Panc1 (cell line): ENCODE measurements at places on chromosomes 16 and 17. TPM values are rescaled to one million over a fixed set of nuclear protein-coding genes. Genes with fewer than 3 reads are reported as not detected.

- peak; percentile 38 for DNase-seq
These were observed 475.9 kb upstream of the CCL2 start for GRCh38 chr17:33779234-33779591.

- no peak for DNase-seq
These were observed 25.4 kb upstream of the RHOT1 start for GRCh38 chr17:32116937-32117336.

DNA sequence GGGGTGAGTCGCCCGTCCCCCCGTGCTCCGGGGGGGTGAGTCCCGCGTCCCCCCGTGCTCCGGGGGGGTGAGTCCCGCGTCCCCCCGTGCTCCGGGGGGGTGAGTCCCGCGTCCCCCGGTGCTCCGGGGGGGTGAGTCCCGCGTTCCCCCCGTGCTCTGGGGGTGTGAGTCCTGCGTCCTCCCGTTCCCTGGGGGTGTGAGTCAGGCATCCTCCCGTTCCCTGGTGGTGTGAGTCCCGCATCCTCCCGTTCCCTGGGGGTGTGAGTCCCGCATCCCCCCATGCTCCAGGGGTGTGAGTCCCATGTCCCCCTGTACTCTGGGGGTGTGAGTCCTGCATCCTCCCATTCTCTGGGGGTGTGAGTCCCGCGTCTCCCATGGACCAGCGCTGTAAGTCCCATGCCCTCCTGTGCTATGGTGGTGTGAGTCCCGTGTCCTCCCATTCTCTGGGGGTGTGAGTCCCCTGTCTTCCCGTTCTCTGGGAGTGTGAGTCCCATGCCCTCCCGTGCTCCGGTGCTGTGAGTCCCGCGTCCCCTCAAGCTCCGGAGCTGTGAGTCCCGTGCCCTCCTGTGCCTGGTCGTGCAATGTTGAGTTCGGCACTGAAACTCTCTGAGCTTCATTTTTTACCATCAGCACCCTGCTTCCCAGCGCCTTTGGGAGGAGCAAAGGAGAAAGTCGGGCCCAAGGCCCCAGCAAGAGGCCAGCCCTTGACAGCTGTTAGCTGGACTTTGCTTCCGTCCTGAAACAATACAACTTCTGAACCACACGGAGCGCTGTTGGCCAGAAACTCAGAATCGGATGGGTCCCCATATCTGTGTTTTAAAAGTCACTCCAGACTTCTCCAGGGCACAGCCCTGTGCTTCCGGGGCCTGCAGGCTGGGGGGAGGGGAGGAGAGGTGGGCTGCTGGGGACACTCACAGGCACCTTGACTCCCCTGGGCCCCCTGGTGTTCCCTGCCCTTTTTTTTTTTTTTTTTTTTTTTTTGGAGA, 11.5 kb upstream of the ZC3H18 start:
- DNase-seq: no peak

Gene SPNS2
- total RNA-seq: 1.9 TPM

Gene MYH11
- total RNA-seq: 0.51 TPM

Gene RAPGEFL1
- 6.5 TPM for total RNA-seq

DNA sequence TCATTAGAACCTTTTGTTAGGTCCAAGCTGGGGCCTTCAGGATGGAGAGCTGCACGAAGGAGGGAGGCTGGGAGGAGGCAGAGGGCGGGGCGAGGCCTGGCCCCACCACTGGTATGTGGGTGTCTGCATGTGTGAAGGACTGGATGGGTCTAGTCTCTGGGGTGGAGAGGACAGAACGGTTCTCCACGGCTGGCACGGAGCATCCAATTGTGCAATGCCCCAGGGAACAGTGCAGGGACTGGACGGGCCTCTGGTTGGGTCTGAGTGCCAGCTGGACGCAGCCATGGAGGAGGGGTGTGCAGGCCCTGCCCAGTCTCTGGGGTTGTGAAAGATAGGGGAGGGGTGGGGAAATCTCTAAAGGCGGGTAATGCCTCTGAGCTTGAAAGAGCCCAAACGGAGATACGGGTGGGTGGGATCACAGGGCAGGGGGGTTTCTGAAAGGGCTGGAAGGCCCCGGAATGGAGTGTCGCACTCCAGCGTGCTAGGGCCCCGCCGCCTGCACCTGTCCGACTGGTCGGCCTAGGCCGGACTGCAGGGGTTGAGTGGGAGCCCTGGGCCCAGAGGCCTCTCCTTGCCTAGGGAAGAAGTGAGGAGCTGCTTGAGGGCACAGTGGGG, 1.6 kb downstream of the PPL start:
- DNase-seq: no peak

DNA sequence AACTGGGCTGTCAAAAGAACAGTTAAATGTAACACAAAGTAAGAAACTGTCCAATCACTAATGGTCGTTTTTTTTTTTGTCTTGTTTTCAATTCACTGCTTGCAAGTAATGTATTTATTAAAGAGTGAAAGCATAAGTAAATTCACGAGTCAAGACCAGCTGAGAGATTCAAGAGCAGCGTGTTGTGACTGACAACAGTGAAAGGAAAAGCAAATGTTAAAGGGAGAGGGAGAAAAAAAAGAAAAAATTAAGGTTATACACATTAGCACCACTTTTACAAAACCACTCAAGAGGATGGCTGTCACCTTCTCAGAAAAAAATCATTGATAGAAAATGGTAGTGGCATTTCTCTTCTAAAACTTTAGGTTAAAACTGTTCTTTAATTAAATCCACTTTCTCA, 36.1 kb downstream of the GPATCH8 start:
- no peak for DNase-seq

DNA sequence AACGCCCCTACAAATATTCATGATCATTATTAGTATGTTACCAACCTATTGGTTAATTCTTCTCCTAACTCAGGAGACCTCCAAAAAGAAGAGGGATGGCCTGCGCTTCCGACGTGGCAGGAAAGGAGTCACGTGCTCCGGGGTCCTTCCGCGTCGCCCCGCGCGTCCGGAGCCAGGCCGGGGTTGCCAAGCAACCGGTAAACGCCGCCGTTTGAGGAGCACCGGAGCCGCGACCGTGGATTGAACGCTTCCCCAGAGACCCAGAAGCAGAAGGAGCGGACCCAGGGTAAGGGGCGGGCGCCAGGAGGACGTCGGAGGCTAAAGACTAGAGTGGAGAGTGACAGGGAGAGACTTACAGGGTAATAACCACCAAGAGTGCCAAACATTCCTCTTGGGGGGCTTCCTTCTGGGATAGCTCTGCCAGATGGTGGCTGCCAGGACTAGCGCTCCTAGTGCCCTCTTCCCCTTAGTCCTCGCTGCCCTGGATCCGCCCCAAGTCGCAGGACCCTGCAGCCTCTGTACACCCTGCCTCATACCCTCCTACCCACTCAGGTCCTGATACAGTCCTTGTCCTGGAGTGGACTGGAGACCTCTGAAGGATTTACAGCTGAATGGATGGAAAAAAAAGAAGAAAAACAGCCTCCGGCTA, at the start of gene DNAI2:
DNAI2 (plus strand) TSS at position 175 of the 649 bp plus-strand sequence. CDS start 7,584 bp downstream, outside the sequence.
- DNase-seq: no peak

- no peak for DNase-seq
These were observed 31.1 kb downstream of the SLFN11 start for GRCh38 chr17:35342276-35342675.

GRCh38 chr17:45640141-45640850, 143.8 kb upstream of the CRHR1 start:
- DNase-seq: peak; percentile 61

DNA sequence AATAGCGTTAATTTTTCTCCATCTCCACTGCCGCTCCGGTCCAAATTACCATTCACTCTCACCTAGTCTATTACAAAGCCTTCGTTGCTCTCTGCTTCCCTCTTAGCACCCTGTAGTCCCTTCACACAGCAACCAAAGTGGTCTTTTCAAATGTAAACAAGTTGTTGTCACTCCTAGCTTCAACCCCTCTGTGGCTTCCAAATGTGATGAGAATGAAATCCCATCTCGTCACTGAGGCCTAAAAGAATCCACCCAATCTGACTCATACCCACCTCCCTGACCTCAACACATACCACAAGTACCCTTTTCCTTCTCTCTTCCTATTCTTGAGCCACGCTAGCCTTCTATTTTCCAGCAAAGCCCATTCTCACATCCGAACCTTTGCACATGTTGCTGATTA, 2.2 kb upstream of the PELP1 start:
- no peak for DNase-seq

- DNase-seq: no peak
These were observed 162.2 kb downstream of the COPRS start for GRCh38 chr17:31696703-31697325.

Gene PPP1R27
- total RNA-seq: not detected

DNA sequence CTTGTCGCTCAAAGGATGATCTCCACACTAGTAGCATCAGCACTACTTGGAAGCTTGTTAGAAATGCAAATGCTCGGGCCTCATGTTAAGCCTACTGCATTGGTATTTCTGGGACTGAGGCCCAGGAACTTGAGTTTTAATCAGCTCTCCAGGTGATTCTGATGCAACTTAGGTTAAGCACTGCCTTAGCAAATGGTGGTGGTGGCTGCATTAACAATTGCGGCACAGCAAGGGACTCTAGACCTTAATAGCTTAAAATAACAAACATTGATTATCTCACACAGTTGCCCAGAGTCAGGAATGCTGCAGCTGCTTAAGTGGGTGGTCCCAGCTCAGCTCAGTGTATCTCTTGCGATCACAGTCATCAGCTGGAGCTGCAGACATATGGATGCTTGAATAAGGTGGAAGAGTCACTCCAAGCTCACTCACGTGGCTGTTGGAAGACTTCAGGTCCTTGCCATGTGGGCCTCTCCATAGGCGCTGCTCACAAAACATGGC, 25.8 kb downstream of the HS3ST3A1 start:
- no peak for DNase-seq

DNA sequence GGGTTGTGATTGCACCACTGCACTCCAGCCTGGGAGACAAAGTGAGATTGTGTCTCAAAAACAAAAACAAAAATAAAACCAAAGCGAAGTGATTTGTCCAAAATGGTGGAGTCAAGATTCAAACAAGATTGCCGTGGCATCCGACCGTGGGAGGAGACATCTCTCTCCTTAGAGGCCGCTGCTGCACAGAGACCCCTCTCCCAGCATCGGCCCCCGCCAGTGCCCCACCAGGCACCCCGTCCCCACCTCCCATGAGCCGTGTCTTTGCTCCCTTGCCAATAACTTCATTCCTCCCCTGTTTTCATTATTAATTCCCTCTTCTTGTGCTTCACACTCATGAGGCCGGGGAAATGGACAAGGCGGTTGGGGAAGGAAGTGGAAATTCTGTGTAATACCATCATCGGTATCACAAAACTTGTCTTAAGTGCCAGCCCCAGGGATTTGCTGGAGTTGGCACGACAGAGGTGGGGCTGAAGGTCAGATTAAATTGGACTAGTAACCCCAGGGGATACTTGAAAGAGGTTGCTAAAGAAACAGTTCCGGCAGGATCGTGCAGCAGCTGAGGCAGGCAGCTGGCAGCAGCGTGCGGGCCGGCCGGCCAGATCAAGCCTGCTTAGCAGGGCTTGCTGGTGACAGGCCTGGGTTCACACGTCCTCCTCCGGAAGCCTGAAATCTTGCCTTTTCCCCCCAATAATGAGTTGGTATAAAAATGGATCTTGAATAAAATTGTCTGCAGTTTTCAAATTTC, 66.8 kb downstream of the RTN4RL1 start:
- DNase-seq: no peak

DNA sequence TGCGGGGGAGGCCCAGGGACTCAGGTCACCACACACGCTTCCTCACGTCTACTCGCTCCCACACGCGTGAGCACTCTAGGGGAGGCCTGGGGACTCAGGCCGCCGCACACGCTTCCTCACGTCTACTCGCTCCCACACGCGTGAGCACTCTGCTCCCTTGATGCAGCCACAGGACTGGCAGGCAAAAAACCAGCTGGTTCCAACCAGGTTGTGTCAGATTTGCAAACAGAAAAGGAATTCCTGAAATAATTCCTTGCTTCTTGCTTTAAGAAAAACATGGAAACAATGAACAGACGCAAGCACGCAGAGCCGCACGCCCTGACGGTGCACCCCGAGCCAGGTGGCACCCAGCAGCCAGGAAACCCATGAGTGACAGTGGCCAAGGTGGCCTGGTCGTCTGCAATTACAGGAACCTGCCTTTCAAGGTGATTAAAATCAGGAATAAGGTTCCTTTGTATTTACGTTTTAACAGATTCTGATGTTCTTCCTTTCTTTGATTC, 37.9 kb downstream of the LMF1 start:
- DNase-seq: no peak

GRCh38 chr16:61500851-61501250, 535.4 kb downstream of the CDH8 start:
- no peak for DNase-seq

DNA sequence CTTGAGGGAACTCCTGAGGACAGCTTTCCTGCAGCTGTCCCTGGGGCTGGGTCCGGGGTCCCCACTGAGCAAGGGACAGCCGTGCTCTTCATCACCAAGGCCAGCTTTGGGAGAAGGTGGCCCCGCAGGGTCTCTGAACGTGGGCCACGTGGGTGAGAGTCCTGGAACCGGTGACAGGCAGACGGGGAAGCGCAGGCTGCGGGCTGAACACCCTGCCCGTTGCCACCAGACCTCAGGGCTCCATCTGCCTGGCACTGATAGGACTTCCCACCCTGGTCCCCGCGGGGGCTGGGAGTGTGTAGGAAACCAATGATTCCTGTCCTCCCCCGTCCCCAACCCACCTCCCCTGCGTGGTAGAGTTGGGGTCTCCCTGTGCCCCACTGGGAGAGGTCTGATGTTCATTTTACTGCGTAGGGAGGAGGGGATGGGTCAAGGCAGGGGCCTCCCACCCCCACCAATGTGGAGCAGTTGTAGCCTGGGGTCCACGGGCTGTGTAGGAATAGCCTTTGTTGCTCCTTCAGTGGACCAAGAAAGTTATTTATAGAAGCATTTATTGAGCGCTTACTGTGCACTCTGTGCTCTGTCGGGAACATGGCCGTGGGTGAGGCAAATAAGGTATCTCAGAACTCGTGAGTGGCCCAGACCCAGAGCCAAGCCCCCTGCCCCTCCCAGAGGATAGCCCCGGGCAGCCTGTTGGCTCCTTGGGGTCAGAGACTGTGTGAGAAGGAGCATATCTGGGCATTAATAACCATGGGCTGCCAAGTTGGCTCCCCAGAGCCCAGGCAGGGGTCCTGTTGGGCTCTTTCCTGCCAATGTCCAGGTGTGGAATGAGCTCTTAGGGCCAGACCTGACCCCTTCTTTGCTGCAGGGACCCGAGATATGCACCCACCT, 1.3 kb downstream of the ADGRG1 start:
- no peak for DNase-seq

GRCh38 chr17:43431714-43432523, 33.1 kb downstream of the ARL4D start:
- no peak for DNase-seq

DNA sequence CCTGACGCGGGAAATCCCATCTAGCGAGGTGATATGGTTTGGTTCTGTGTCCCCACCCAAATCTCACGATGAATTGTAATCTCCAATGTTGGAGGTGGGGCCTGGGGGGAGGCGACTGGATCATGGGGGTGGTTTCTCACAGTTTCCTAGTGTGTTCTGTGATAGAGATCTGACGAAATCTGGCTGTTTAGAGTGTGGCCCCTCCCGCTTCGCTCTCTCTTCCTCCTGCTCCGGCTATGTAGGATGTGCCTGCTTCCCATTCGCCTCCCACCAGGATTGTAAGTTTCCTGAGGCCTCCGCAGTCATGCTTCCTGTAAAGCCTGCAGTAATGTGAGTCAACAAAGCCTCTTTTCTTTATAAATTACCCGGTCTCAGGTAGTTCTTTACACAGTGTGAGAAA, 31.6 kb downstream of the IFT140 start:
- no peak for DNase-seq
